ENCODE measurements at places on chromosomes 7 and 10. TPM values are rescaled to one million over a fixed set of nuclear protein-coding genes. Genes with fewer than 3 reads are reported as not detected.

DNA sequence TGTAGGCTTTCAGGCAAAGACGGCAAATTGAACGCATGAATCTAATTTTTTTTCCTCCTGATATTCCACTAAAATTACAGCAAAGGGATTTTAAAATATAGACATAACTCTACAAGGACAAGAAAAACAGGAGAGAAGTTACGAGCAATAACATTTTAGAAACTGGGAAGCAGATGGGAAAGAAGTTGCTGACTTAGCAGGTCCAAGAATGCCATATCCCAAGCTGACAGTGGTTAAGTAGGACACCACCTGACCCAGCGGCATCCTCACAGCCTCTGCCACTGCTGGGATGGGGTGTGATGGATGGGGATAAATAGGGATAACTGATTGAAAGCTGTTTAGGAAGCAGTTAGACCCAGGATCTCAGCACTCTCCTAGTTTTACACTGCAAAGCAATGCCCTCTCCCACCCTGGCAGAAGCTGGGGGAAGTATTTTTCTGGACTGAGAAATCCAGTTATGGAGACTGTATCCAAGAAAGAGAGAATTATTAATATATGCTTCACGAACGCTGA lies 99.3 kb upstream of the LEP start:
- no peak for DNase-seq

DNA sequence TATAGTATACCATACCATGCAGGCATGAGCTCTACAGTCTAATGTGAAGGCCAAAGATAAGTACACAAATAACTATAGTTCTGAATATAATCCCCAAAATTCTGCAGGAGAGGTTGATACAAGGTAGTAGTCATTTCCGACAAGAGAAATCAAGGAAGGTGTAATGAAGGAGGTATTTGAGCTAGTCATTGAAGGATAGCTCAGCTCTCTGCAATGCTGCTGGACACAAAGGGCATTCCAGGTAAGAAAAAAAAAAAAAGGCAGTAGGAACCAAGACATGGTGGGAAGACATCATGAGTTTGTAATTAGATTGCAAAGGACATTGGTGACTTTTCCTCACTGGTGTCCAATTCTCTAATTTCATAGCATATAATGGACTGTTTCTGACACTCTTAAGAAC lies 285.3 kb downstream of the AHR start:
- no peak for DNase-seq

GRCh38 chr7:103446049-103446520 lies at the start of gene SLC26A5:
Gene SLC26A5 (minus strand): TSS chr7:103446207. CDS start chr7:103421514, 24,693 bp downstream.
- DNase-seq = peak; percentile 37

GRCh38 chr10:114472877-114473253 lies 68.6 kb upstream of the AFAP1L2 start:
- DNase-seq = no peak

- no peak for DNase-seq
These were observed 296.2 kb downstream of the MAGI2 start for GRCh38 chr7:79157281-79157680.

DNA sequence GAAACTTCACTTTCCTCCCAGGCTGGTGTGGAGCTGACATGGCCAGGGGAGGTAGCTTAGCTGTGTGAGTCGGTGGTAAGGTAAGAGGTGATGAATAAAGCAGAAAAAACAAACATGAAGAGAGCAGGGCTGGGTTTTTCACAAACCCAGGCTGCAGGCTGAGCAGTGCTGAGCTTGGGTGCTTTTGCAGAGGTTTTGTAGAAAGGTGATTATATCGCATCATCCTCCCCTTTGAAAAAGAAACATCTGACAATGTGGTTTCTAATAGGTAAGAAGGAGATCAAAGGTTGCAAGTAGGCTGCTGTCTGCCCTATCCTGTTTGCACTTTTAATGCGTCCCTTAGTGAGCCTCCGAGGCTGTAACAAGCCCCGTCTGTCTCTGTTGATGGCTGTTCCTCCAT lies 69.6 kb upstream of the GRM8 start:
- DNase-seq = no peak

DNA sequence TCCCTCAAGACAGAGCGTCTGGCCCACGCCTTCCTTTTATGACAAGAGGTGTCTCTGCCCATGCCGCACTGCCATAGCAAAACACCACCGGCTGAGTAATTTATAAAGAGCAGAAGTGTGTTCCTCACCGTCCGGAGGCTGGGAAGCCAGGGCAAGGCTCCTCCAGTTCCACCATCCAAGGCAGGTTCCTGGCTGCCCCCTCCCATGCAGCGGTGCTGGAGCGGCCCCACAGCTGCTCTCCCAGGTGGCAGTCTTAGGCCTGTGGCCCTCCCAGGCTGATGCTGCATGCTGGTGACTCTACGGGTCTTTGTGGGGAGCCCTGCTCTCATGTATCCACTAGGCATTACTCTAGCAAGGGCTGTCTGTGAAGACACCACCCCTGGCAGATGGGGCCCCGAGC lies 113.1 kb downstream of the TCERG1L start:
- DNase-seq = no peak

- no peak for DNase-seq
These were observed 182.8 kb downstream of the SEC23IP start for GRCh38 chr10:120075349-120075748.

The PSD gene
- 0.18 TPM for total RNA-seq

The CARD11 gene
- total RNA-seq = not detected
